Stimulated activated CD8-positive, alpha-beta memory T cell treated with anti-CD3 and anti-CD28 coated beads, Interleukin-15, amount 100 ng/mL, for 1 hour (primary cell): ENCODE measurements at places on chromosomes 6 and 20.

- DNase-seq: no peak
Observed at GRCh38 chr6:145026267-145026679, 709.0 kb downstream of the EPM2A start.

DNA sequence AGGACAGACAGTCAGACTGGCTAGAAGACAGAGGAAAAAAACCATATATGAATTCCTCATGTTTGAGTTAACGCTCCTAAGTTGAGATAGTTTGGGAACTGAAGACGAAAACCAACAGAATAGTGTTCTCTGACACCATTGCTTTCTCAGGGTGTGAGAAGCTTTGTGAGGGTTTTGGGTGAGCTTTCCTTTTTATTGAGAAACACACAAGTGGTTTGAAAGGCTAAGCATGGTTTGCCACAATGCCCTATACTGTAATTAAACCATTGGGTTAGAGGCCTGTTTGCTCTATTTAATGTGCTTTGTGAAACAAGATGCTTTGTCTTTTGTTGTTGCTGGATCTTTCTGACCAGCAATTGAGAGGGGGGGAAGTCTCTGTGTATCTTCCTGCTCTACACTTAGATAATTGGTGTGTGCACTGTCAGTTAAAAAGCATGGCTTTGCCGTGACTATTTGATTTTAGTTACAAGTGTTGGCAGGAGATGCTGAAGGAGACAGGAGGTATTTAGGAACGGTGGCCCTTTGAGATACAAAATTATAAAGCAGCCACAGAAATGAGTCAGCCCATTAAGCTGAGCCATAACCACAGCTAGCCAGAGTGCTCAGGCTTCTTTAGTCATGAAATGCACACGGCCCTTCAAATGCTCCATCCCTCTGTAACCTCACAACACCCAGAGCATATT is 273.0 kb upstream of the PREP start:
- no peak for DNase-seq

DNA sequence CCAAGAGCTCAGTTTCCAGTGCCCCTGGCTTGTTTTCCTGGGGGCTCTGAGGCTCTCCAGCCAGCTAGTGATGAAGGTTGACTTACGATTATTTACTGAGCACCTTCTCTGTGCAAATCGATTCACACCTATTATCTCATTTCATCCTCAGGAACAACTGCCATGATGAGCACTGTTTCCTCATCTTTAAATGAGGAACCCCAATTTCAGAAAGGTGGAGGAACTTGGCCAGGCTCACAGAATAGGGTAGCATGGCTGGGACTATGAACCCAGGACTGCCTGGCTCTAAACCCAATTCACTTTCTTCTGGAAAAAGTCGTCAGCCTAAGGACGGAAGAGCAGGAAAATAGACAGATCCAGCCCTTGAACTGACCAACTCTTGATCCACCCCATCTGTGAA is 3.5 kb upstream of the BPI start:
- DNase-seq: no peak

- DNase-seq: no peak
Observed at GRCh38 chr20:24823176-24823784, 125.8 kb upstream of the CST7 start.

DNA sequence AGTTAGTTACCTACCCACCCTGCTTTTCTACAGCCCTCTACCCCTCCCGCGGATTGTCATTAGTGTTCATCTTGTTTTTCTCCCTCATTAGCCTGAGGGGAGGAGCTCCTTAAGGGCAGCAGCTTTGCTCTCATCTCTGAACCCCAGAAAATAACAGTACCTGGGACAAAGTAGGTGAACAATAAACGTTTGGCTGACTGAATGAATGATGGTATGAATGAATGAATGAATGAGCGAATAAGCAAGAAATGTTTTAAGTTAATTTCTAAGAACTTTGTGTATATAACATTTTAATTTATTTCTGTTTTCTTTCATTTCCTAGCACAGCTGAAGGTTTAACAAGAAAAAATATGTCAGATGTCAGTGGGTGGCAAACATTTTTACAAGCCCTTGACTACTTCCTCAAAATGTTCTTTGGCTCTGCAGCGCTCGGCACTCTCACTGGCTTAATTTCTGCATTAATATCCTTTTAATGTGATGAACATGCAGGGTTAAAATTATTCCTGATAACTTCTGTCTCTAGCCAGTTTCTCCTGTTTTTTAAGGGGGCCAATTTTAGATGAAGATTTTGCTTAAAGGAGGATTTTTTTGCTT is 50.1 kb downstream of the SLC9A8 start:
- no peak for DNase-seq

DNA sequence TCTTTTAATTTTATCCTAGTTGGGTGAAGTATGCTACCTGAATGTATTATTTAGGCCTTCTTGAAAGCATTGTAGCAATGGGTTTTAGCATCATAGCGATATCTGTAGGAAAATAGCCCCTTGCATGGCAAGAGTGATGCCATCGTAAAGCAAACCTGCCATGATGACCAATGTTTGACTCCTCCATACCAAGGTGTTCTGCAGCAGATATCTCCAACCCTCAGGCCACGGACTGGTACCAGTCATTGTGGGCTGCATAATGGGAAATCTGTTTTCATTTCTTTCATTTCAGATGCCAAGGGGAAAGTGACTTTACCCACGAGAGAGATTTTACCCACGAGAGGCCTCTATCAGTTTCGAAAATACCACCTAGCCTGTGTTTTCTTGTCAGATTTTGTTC is 6.2 kb downstream of the TXLNB start:
- DNase-seq: no peak

DNA sequence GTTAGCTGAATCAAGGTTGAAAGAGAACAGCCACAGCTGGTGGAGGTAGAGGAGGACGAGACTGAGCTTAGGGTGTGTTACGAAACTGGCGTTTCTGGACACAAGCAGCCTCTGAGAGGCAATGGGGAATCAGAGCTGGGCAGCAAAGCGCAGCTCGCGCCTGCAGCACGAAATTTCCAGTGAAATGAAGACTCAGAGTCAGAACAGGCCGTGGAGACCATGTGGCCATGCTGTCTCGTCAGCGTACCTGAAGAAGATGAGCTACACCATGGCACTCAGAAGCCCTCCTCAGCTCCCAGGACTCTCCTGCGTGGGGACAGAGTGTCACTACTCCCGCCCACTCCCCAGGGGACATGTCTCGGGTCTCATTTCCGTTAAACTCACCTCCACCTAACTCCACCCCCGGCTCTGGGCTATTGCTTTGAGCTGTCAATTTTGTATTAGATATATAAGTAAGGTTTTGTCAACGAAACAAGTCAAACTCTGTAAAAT is 256.9 kb downstream of the ERMARD start:
- DNase-seq: no peak

DNA sequence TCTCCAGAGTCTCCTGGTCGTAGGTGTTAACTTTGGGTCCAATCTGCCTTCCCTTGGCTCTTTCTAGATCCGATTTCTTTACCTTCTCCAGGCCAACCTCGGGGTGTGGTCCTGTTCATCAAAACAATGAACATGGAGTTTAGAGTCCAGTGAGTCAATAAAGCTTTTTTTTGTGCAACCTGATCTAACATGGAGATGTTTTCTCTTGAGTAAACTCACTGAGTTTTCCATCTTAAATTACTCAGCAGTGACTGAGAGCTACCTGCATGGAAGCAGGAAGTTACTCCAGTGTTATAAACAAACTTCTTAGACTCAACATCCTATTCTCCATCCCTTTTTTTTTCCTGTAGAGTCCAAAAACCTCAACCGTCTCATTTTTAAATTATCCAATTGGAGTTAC is 14.9 kb upstream of the SLC22A1 start:
- DNase-seq: no peak

GRCh38 chr20:57866250-57867106 is 156.7 kb upstream of the PMEPA1 start:
- no peak for DNase-seq

GRCh38 chr20:34863421-34863965 is 9.2 kb downstream of the GGT7 start:
- no peak for DNase-seq

- DNase-seq: no peak
Observed at GRCh38 chr6:167089243-167090142, 33.4 kb upstream of the CCR6 start.

- DNase-seq: no peak
Observed at GRCh38 chr20:24448170-24448569, 21.3 kb upstream of the SYNDIG1 start.

GRCh38 chr20:21099751-21100577 is 6.2 kb downstream of the LINC00237 start:
- DNase-seq: no peak

DNA sequence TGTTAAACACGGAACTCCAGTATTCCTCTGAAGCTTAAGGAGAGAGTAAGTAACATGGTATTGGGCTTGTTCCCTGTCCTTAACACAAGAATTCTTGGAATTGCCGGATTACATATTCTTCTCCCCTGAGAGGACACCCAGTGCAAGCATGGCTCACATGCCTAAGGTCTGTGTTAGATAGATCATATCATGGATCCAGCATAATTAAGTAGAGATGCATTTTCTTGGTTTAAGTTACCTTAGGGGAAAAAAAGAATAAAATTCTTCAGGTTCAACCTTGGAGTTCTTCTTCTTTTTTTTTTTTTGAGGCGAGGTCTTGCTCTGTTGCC is 53.9 kb downstream of the AKAP12 start:
- no peak for DNase-seq

DNA sequence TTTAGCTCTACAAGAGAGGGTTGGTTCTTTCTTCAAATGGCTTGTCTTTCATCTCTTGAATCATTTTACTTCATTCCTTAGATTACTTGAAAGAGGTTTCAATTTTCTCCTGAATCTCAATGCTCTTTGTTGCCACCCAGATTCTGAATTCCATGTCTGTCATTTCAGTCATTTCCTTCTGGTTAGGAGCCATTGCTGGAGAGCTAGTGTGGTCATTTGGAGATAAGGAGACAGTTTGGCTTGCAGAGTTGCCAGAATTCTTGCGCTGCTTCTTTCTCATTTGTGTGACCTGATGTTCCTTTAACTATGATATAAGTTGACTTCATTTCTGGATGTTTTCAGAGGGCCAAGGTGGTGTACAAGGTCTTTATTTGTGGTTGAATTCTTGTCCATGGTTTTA is 157.8 kb downstream of the SLC22A3 start:
- DNase-seq: no peak

DNA sequence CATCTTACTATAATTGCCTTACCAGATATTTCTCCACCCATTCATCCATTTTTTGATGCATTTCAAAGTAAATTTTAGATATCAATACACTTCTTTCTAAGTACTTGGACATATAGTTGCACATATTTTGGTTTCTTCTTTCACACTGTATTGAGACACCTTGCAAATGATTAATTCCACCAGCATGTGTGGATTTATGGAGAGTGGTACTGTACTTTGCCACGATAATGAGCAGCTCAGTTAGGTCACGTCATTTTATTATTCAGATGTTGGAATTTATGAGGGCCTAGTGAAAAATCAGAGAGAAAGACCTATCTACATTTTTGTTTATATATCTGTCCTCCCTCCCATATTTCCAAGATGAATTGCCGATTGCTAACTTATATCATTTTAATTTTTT is 5.3 kb downstream of the NFYA start:
- no peak for DNase-seq
